ENCODE measurements at places on chromosomes 1 and 21.

- no peak for DNase-seq
Observed at GRCh38 chr1:36365381-36365780, 20.3 kb downstream of the STK40 start.

DNA sequence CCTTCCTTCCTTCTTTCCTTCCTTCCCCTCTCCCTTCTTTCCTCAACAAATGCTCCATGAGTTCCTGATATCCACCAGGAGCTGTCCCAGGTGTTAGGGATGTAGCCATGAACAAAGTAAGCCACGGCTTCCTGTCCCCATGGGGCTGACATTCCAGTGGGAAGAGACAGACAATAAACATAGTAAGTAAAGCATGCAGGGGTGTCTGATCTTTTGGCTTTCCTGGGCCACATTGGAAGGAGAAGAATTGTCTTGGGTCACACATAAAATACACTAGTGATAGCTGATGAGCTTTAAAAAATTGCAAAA lies 81.5 kb upstream of the ZBTB40 start:
- no peak for DNase-seq

- DNase-seq: no peak
Observed at GRCh38 chr1:116331523-116331922, 41.5 kb upstream of the ATP1A1 start.

- no peak for DNase-seq
Observed at GRCh38 chr1:186754542-186755145, 74.1 kb upstream of the PLA2G4A start.

- DNase-seq: no peak
Observed at GRCh38 chr1:88472298-88472697, 211.8 kb upstream of the PKN2 start.

- DNase-seq: no peak
Observed at GRCh38 chr1:61368876-61369275, 286.5 kb downstream of the NFIA start.

DNA sequence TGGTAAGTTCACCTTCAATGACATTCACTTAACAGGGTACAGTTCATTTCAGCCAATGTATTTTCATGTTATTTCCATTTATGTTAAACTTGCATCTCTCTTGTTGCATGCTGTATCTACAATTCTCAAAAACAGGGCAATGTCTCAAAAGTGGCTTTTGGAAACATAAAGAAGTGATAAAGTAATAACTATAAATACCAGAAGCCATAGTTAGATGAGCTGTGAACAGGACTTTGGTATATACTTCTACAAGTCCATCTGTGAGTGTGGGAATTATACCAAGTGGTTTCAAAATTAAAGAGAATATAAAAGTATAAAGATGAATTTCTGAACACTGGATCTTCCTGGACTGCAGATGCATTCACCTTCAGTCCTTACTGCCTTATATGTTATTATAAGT lies 585.4 kb upstream of the PBX1 start:
- no peak for DNase-seq

GRCh38 chr1:75265792-75266191 lies 131.6 kb downstream of the LHX8 start:
- peak; percentile 8 for DNase-seq

DNA sequence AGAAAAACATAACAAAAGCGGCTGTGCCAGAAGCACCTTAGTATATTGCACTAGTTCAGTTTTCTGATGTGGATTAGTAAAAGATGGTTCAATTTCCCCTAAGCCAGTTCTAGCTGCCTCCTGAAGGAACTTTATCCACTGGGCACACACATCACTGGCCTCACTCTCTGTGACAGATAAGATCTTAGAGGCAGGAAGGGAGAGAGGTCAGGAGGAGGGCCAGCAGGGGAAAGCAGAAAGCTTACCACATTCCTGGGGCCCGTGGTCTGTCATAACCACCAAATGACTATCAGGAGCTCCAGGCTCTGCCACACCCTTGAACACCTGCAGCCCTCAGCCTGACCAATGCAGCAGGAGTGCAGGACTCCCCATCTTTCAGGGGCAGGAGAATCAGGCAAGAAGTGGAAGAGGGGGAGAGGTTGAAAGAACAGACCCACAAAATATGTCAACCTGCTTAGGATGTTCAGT lies 37.8 kb downstream of the LRRC71 start:
- no peak for DNase-seq

GRCh38 chr1:41764656-41765055 lies 154.1 kb downstream of the HIVEP3 start:
- no peak for DNase-seq

- no peak for DNase-seq
Observed at GRCh38 chr1:157371221-157371620, 181.1 kb downstream of the FCRL5 start.

DNA sequence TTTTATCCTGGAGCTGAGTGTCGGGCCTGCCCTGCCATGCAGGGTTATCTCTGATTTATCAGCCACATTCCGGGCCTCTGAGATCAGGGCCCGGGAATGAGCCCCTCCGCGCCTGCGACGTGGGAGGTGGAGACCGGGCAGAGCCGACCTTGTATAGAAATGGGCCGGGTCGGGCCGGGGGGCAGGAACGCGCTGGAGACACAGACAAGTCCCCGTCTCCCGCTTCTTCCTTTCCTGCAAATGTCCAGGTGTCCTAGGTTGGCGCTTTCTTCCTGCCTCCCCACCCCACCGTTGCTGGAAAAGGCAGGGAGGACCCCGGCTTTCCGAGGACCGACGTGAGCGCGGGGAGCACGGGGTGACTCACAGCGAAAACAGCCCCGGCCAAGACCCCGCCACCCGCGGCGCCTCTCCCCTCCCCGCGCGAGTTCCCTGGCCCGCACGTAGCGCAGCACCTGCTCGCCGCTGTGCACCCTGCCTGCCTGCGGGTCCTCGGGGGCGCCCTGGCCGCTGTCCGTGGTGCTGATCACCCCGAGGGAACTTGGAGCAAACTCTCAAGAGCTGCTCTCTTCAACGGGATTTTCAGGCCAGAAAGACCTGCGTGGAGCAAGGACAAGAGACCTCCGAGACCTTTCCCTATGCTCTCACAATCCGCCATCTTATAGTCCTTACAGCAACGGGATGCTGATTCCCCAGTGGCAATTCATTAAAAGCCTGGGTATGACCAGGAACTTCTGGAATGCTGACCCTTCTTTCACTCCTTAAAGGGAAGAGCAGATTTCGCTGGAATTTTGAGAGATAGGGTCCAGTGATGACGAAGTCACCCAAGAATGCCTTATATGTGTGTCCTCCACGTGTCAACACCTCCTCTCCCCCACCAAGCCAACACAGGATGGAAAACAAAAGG lies 475 bp upstream of the NPPB start:
- DNase-seq: peak; percentile 23

DNA sequence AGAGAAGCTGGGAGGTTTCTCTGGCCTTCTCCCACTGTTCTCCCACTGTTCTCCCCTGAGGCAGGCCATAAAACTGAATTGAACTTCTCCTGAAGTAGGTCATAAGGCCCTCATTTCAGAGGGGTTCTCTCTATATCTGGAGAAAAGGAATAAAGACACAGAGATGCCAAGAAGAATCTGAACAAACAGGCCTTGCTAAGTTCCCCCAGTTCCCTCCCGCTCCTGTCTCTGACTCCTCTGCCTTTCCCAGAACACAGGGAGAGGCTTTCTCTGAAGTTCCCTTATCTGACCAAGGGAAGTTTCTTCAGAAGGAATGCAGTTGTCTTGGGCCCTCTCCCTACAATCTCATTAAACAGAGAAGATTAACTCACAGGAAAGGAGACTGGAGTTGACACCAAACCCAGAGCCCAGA lies 83.4 kb downstream of the SLC16A1 start:
- no peak for DNase-seq

- peak; percentile 27 for DNase-seq
Observed at GRCh38 chr1:9942399-9942938, 722 bp downstream of the LZIC start.

DNA sequence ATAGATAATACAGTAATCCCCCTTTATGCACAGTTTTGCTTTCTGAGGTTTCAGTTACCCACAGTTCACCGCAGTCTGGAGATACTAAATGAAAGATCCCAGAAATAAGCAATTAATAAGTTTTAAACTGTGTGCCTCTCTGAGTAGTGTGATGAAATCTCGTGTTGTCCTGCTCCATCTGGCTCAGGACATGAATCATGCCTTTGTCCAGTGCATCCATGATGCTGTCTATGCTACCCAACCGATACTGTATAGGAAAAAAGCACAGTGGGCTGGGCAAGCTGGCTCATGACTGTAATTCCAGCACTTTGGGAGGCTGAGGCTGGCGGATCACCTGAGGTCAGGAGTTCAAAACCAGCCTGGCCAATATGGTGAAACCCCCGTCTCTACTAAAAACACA lies 85.0 kb upstream of the SLC2A1 start:
- no peak for DNase-seq

- DNase-seq: no peak
Observed at GRCh38 chr1:4762146-4762545, 107.7 kb downstream of the AJAP1 start.

- no peak for DNase-seq
Observed at GRCh38 chr1:6300342-6301048, 39.6 kb upstream of the GPR153 start.

DNA sequence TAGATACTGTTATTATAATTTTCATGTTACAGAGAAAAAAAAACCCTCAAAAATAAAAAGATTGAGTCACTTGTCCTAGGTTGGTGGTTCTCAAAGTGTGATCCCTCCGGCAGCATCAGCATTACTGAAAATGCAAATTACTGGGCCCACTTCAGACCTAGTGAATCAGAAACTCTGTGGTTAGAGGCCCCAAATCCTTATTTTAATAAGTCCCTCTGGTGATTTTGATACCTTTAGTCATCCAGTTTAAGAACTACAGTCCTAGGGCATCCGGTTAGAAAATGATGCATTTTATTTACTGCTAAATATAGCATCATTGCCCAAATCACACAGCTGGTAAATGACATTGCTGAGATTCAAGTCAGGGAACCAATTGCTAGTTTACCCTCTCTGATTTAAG lies 203.7 kb upstream of the RUNX1 start:
- DNase-seq: no peak

GRCh38 chr1:9529190-9529589 lies 10.1 kb upstream of the SLC25A33 start:
- DNase-seq: no peak

DNA sequence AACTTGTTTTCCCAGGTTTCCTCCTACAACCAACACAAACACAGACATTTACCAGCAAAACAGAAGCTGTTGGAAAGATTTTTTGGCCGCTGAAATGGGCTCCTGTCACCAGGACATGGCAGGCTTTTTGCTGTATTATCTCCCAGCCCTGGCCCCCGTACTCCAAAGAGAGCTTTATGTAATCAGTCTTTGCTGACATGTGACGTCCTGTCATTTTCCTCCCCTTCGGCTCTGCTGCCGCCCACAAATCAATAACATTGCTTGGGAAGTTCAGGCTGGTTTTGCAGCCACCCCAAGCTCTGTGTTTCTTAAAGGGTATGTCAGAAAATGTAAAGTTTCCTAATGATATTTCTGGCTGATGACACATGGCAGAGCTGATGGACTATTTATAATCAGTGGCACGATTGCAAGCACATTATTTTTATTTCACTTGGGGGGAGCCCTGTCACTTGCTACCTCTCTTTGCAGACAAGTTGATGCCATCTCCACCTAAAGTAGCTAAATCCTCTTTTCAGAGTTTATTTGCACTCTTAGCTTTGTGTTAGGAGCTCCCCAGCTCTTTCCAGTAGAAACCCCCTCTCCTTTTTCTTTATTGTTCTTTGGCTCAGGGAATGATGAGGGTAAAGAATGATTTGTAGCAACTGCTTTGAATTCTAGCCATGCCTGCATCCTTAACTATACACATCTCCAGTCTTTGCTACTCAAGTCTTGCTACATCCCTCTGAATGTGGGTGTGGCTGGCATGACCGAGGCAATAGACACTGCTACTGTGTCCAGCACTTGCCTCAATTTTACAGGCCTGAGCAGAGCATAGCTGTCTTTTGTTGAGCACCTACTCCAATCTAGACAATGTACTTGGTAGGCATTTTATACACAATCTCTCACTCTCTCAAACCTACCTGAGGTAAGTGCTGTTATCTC lies 67.3 kb downstream of the ELAVL4 start:
- DNase-seq: no peak

GRCh38 chr1:119000371-119001180 lies 12.4 kb upstream of the TBX15 start:
- no peak for DNase-seq

DNA sequence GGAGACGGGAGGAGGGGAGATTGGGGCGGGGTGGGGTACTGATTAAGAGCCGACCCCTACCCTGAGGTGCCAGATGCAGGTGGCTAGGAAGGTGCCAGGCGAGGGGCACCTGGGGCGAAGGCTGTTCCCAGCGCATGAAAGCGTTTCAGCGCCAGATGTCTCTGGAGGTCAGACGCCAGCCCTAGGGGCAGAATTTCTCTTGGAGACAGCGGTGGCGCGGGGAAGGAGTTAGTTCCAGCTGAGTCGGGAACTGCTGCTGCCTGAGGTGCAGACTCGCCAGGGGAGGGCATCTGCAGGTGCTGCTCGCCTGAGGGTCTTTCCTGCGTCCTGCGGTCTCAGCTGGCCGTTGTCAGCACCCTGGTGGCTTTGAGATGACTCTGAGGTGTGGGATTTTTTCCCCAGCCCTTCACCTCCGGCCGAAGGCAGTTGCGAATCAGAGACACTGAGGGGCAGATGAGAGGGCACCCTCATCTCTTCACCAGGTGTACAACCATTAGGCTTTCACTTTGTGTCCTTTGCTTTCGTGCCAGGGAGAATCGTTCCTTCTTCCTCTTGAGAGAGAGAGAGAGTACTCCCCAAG lies 539 bp downstream of the CGN start:
- DNase-seq: no peak

- no peak for DNase-seq
Observed at GRCh38 chr1:5809207-5809788, 182.9 kb downstream of the NPHP4 start.

- no peak for DNase-seq
Observed at GRCh38 chr21:18488252-18488651, 84.7 kb upstream of the TMPRSS15 start.

- DNase-seq: no peak
Observed at GRCh38 chr1:98761219-98761865, 99.8 kb downstream of the SNX7 start.

GRCh38 chr1:226002667-226003501 lies 3.7 kb upstream of the SDE2 start:
- DNase-seq: no peak

DNA sequence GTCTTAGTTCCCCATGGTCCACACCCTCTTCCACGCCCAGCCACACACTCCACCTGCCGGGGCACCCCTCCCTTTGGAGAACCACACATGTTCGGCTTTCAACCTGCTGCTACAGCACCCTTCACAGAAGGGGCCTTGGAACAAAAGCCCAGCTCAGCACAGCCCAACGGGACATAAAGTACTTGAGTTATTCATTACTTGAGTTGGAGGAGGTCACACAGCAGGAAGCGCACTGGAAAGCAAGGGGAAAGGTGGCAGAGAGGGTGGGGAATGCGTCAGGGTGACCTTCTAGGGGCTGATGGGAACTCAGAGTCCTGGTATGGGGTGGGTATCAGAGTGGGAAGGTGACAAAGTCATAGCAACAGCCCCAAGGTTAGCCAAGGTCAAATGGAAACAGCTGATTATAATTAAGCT lies 3.0 kb upstream of the ATP1B1 start:
- no peak for DNase-seq

- DNase-seq: no peak
Observed at GRCh38 chr21:42308161-42308913, 6.9 kb downstream of the TFF3 start.

Data from fibroblast of skin of left quadriceps (primary cell).